ENCODE measurements at places on chromosomes 3 and 15. TPM values are rescaled to one million over a fixed set of nuclear protein-coding genes. Genes with fewer than 3 reads are reported as not detected.

GRCh38 chr3:195162033-195162669 is 108.8 kb downstream of the XXYLT1 start:
- H3K4me1 ChIP-seq = peaks cover 22% of the 10 kb centered on the region
- H3K27me3 ChIP-seq = no peaks in the 10 kb centered on the region
- H3K4me3 ChIP-seq = no peak overlapping the region
- H3K36me3 ChIP-seq = no peaks in the 10 kb centered on the region

- no peak overlapping the region for H3K4me3 ChIP-seq
- no peaks in the 10 kb centered on the region for H3K27me3 ChIP-seq
- H3K36me3 ChIP-seq = no peaks in the 10 kb centered on the region
- H3K27ac ChIP-seq = no peak overlapping the region
- DNase-seq = no peak
These were observed 60.1 kb upstream of the PCSK6 start for GRCh38 chr15:101549647-101550046.

- no peaks in the 10 kb centered on the region for H3K4me1 ChIP-seq
- DNase-seq = no peak
- H3K4me3 ChIP-seq = no peak overlapping the region
- no peaks in the 10 kb centered on the region for H3K27me3 ChIP-seq
These were observed 15.7 kb upstream of the ESYT3 start for GRCh38 chr3:138418601-138419206.

DNA sequence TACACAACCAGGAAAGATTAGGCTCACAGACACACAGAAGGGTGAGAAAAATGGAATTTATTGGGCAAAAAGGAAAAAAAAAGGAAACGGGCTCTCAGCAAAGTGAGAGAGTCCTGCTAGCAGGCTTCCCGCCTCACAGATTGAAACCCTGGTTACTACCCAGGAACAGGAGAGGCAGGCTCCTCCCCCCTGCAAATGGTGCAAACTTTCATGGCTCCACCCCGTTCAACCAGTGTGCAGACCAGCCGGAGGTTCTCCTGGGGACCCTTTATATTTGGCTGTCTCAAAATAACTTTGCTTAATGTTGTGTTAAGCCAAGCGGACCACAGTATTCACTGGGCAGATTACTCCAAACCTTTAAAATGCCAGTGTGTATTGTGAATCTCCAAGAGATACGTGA is 40.3 kb downstream of the IL1RAP start:
- H3K27me3 ChIP-seq = no peaks in the 10 kb centered on the region
- no peak overlapping the region for H3K27ac ChIP-seq

DNA sequence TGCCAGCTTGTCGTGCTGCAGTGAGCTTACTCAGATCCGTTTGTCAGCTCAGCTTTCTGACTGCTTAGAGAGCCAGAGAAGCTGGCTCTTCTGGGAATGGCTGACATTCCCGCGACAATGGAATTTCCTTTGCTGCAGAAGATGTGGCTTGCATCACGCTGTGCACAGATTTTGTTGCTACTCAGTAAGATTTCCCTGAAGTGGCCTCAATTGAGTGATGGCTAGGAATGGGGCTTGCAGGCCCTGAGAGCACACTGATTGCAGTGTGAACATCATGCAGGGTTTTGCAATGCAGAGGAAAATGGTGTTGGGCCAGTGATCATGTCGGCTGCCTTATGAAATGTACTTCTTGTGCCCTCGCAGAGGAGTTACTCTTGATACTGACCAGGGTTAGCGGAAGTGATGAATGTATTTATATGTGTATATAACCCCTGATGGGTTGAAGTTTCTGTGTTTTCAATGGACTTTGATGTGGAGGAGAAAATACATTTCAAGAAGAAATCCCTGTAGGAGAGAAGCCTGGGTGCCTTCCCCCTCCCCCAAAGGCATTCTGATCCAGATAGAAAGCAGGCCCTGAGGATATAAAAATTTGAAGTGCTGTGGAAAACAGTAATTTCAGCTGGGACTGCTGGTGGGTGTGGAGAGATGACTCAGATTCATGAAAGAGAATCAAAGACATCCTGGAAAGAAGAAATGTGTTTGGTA is 102.5 kb upstream of the PDZRN3 start:
- H3K4me1 ChIP-seq = no peaks in the 10 kb centered on the region
- H3K36me3 ChIP-seq = no peaks in the 10 kb centered on the region
- H3K4me3 ChIP-seq = no peak overlapping the region
- no peak overlapping the region for H3K27ac ChIP-seq
- no peaks in the 10 kb centered on the region for H3K27me3 ChIP-seq

DNA sequence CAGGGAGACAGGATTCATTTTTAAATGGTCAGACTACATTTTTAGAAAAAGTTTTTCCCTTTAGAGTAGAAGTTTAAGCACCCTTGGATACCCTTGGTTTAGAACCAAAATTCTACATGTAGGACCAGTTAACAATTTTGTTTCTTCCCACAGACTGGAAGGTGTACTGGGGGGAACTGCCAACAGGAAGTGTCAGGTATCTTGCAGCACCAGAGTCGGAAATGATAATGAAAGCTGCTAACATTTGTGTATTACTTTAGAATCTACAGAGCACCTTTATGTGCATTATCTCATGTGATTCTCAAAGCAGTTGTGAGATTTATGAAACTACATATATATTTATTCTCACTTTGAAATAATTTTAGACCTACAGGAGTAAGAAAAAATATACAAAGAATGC is 21.5 kb downstream of the SPRED1 start:
- no peaks in the 10 kb centered on the region for H3K36me3 ChIP-seq
- H3K4me1 ChIP-seq = no peaks in the 10 kb centered on the region
- DNase-seq = no peak
- no peak overlapping the region for H3K27ac ChIP-seq

- H3K27me3 ChIP-seq = no peaks in the 10 kb centered on the region
- no peaks in the 10 kb centered on the region for H3K4me1 ChIP-seq
- no peak for DNase-seq
- H3K36me3 ChIP-seq = no peaks in the 10 kb centered on the region
- no peak overlapping the region for H3K27ac ChIP-seq
These were observed 119.3 kb upstream of the CHD2 start for GRCh38 chr15:92780843-92781242.

GRCh38 chr3:95084738-95085137 is 1021.9 kb downstream of the NSUN3 start:
- H3K27ac ChIP-seq = no peak overlapping the region
- no peaks in the 10 kb centered on the region for H3K4me1 ChIP-seq
- no peak overlapping the region for H3K4me3 ChIP-seq
- DNase-seq = no peak
- no peaks in the 10 kb centered on the region for H3K36me3 ChIP-seq

GRCh38 chr3:38043486-38043885 is 4.5 kb downstream of the DLEC1 start:
- no peak overlapping the region for H3K4me3 ChIP-seq
- H3K36me3 ChIP-seq = no peaks in the 10 kb centered on the region
- H3K27ac ChIP-seq = no peak overlapping the region

DNA sequence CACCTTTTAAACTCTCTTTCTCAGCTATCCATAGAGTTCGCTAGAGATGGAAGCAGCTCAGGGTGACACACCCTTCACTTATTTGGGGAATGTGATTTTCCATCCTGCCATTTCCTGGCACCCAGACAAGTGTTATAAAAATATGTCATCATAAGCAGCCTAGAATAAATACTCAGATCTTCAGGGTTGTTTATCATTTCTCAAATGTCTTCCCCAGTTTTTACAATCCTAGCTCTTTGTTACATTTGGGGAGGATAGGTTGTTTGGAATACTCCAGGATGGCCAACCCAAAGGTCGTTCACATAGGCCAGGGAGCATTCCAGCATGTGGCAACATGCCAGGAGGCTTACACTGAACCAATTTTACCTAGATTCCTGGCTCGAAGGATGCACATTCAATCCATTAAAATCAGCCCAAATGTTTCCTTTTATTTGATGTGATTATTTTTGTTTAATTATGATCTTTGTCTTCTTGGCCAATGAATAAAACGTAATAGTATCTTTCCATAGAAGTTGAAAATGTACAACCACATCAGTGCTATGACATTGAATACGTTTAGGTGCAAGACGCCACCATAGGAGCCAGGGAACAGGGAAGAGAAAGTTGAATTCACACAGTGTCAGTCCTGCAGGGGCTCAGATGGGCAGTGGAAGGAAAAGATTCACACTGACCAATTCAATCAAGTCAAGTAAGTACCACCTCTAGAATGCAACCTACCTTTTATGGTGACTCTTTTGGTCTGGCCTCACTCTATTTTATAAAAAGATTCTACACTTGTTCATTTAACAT is 537.7 kb upstream of the MDFIC2 start:
- no peaks in the 10 kb centered on the region for H3K36me3 ChIP-seq
- H3K4me1 ChIP-seq = no peaks in the 10 kb centered on the region
- H3K4me3 ChIP-seq = no peak overlapping the region
- H3K27ac ChIP-seq = no peak overlapping the region
- DNase-seq = no peak
- no peaks in the 10 kb centered on the region for H3K27me3 ChIP-seq

ZNF80 gene
- 1.1 TPM for total RNA-seq

FYTTD1 gene
- total RNA-seq = 60.2 TPM

COPG1 gene
- 147 TPM for total RNA-seq

UROC1 gene
- not detected for total RNA-seq

All from CD4-positive, alpha-beta memory T cell (primary cell).